ENCODE measurements at places on chromosomes 4 and X.

GRCh38 chr4:121741751-121742150 lies 23.2 kb downstream of the SMIM43 start:
- no peak for DNase-seq

- no peak for DNase-seq
Observed at GRCh38 chr4:32876546-32876945, 2156.4 kb downstream of the PCDH7 start.

- DNase-seq = no peak
Observed at GRCh38 chr4:115871596-115871995, 758.2 kb upstream of the NDST4 start.

DNA sequence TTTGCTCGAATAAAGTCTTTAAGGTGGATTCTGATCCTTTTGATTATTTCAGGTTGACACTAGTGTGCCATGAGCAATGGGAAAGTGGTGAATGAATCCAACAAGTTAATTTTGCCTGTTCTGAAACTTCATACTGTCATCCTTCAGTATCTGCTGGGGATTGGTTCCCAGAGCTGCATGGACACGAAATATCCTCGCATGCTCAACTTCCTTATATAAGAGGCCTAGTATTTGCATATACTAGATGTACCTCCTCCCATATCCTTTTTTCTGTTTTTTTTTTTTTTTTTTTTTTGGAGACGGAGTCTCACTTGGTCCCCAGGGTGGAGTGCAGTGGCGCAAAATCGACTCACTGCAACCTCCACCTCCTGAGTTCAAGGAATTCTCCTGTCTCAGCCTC lies 23.0 kb upstream of the PDS5A start:
- DNase-seq = no peak

GRCh38 chr4:53654300-53654758 lies 63.0 kb upstream of the LNX1 start:
- DNase-seq = no peak

All from GDM1 (cell line).